ENCODE measurements at places on chromosomes 12 and 14.

- no peak for DNase-seq
Measured at GRCh38 chr12:70267550-70267949, 24.3 kb downstream of the CNOT2 start.

DNA sequence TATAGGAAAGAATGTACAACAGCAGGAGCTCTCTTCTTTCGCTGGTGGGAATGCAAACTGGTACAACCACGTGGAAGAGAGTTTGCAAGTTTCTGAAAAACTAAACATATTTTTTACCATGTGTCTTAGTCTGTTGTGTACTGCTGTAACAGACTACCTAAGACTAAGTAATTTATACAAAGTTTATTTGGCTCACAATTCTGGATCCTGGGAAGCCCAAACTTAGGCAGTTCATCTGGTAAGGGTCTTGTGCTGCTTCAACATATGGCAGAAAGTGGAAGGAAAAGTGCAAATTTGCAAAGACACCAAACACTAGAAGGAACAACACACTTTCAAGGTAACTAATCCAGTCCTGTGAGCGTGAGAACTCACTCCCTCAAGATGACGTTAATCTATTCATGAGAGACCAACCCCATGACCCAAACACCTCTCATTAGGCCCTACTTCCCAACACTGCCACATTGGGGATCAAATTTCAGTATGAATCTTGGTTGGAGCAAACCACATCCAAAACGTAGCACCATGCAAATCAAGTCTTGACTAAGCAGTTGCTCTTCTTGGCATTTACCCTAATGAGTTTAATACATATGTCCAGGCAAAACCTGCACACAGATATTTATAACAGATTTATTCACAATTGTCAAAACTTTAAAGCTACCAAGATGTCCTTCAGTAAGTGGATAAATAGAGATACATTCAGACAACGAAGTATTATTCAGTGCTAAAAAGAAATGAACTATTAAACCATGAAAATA lies 481.9 kb upstream of the FOXG1 start:
- DNase-seq: no peak

- no peak for DNase-seq
Measured at GRCh38 chr12:42362647-42363260, 36.8 kb downstream of the PPHLN1 start.

GRCh38 chr12:108884116-108885012 lies 4.5 kb downstream of the DAO start:
- no peak for DNase-seq

GRCh38 chr12:122860040-122860853 lies 25.0 kb downstream of the HIP1R start:
- no peak for DNase-seq

DNA sequence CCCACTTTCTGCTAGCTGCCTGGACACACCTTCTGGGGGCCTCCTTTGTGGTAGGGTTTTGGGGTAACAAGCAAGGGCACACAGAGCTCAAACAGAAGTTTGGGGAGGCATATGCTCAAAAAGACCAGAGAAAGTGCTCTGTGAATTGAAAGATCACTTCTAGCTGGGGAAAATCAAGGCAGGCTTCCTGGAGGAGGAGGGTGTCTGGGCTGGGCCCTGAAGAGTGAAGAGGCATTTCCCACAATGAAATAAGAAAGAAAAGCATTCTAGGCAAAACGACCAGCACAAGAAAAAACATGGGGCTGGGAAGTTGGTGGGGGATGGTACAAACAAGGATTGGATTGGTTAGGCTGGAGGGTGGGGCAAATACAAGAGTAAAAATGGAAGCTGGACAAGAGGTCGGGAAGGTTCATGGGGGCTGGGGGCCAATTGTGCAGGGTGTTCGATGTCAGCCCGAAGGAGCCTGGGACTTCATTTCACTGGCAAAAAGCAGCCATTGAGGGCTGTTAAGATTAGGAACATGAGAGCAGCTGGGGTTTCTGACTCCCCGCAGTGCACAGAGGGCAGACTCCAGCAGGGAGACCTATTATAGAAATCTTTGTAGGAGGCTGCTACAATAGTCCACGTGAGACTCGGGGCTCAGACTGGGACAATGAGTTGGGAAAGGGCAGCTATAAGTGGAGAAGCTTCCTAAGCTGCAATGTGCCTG lies 51.5 kb upstream of the CMKLR1 start:
- DNase-seq: no peak

DNA sequence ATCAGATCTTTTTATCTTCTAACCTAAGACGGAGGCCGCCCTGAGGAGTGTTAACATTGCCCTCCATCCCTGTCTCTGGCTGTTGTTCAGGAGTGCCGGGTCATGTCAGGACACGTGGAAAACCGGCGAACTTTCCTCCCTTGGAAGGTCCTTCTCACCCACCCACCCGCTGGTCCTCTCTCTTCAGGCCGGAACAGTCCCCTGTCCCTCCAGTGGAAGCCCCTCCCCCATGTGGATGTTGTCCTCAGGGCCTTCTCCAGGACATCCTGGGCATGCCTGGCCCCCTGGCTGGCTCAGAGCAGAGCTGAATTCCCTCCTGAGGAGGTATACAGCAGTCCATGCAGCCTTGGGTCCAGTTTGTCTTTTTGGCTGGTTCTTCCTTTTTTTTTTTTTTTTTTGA lies 20.3 kb upstream of the ITPK1 start:
- DNase-seq: no peak

- DNase-seq: no peak
Measured at GRCh38 chr12:49946086-49946485, 4.5 kb upstream of the AQP2 start.

- DNase-seq: no peak
Measured at GRCh38 chr12:5505116-5505515, 73.2 kb downstream of the NTF3 start.

GRCh38 chr12:42809226-42809625 lies 219.7 kb upstream of the PRICKLE1 start:
- no peak for DNase-seq

GRCh38 chr12:89645434-89645833 lies 63.2 kb downstream of the ATP2B1 start:
- DNase-seq: no peak

DNA sequence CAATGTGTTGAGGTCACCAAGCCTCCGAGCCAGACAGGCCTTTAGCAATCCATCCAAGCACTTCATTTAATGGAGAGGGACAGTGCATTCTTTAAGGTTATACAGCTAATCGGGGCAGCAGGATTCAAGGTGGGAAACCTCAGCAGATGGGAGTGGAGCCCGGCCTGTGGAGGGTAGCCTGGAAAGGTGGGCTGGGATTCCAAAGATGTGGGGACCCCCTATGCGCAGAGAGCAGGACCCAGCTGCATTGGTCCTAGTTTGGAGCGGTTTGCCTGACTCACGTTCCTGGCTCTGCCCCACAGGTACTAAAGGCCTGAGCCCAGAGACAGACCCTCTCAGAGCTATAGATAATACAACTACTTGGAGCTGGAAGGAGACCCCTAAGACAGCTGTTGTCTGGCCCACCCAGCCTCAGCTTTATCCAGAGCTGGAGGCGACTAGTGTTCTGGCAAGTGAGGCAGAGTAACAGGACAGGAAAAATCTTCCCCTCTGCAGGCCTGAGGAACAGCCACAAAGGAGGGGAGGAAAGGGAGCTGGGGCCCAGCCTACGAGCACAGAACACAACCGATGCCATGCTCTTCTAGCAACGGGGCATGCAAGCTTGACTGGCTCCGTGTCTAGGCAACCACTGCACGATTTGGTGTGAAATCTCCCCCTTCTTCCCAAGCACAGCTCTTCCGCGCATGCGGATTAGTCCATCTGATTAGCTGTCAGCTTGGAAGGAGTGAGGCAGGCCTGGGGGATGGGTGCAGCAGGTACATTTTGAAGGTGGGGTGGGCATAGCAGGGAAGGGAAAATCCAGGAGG lies 1.1 kb upstream of the MYH7 start:
- DNase-seq: no peak

- DNase-seq: no peak
Measured at GRCh38 chr14:54808326-54809161, 94.1 kb downstream of the GCH1 start.

- DNase-seq: no peak
Measured at GRCh38 chr12:53976172-53976822, 1.5 kb upstream of the HOTAIR start.

- DNase-seq: no peak
Measured at GRCh38 chr14:76134231-76134630, 17.5 kb upstream of the GPATCH2L start.

DNA sequence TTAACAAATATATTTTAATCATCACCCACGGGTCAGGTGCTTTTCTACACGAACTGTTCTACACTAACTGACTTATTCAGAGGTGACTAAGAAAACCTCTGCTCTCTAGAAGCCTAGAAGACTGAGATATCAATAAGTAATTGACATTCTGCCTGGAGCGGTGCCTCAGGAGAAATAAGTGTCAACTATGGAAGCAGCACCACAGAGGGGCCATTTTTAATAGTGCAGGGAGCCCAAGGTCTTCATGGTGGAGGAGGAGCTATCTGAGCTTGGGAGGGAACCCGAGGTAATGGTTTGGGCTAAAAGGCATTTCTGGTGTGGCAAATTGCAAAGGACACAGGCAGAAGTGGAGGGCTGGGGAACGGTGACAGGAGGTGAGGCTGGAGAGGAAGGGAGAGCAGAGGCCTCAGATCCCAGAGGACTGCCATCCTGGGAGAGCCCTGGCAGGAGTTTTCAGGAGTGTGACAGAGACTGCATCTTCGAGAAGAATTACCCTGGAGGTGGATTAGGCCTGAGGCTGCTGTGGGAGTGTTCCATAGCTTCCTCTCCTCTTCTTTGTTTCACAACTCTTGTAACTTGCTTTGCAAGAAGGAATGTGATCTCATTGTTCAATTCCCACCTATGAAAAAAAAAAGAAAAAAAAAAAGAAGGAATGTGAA lies 123.1 kb downstream of the NPAS3 start:
- no peak for DNase-seq

GRCh38 chr14:21825149-21825743 lies 151.6 kb upstream of the OR4E1 start:
- DNase-seq: no peak

DNA sequence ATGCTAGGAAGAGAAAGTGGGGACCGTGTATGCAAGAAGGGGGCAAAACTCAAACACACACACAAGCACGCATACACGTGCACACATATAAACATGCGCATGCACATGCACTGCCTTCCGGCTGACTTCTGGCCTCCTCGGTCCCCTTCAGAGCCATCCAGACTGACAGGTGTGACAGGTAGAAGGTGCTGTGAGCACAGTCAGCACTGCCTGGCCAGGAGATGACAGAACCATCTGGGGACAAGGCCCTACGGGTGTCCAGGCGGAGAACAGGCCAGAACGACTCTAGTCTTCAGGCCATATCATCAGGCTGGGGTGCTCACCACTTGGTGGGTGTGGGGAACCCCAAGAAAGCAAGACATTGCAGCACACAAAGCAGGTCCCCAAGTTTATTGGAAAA lies 7.3 kb downstream of the KRT83 start:
- no peak for DNase-seq

DNA sequence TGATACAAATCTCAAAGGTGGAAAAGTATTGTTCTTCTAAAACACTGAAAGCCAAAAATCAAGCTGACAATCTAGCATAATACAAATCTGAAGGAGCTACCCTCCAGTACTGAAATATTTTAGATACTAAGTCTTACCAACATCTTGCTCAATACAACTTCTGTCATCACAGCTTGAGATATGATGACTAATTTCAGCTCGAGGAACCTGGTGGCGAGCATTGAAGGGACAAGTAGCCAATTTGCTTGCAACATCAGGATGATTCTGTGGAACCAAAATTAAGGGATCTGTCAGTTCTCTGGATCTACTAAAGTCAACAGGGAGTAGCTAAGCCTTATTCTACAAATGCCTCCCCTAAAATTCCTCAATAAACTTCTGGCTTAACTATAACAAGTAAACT lies 10.4 kb downstream of the GTSF1 start:
- DNase-seq: no peak

GRCh38 chr12:53120685-53121525 lies 17.6 kb downstream of the SOAT2 start:
- DNase-seq: no peak

DNA sequence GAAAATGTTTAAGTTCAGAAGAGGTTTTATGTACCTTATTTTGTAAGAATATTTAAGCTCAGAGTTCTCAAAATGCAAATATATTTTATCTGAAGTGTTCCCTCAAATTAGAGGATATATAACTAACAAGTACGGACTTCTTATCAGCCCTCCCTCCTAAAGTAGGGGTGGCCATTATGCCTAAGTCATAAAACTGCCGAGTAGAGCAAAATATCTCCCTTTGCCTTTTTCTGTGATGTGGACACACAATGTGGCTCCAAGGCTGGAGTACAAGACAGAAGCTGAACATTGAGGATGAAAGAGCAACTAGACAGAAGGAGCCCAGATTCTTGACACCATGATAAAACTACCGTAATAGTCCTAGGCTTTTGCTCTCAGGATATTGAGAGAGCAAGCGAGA lies 120.9 kb downstream of the MED13L start:
- no peak for DNase-seq

DNA sequence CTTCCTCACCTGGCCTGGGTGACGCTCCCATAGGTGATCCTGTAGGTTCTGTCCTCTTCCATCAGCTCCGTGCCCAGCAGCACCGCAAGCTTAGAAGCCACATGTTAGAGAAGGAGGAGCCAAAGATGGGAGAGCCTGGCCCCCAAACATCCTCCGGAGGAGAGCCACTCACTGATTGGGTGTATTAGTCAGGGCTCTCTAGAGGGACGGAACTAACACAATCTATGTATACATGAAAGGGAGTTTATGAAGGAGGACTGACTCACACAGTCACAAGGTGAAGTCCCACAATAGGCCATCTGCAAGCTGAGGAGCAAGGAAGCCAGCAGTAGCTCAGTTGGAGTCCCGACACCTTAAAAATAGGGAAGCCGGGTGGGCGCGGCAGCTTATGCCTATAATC lies 1273.1 kb upstream of the TMEM132C start:
- no peak for DNase-seq

DNA sequence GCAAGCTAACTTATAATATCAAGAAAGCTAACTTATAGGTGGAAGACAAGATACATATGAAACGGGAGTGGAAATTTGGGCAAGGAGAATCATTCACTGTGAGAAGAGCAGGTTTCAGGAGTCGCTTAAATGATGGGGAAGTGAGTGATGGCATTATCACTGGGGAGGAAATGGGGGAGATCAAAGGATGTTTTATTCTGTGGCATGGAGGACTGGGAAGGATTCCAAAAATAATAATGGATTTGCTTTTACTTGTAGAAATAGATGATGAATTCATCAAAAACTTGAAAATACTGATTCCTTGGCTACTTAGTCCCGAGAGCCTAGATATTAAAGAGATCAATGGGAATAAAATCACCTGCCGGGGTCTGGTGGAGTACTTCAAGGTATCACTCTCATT lies 47.8 kb downstream of the SAV1 start:
- no peak for DNase-seq

DNA sequence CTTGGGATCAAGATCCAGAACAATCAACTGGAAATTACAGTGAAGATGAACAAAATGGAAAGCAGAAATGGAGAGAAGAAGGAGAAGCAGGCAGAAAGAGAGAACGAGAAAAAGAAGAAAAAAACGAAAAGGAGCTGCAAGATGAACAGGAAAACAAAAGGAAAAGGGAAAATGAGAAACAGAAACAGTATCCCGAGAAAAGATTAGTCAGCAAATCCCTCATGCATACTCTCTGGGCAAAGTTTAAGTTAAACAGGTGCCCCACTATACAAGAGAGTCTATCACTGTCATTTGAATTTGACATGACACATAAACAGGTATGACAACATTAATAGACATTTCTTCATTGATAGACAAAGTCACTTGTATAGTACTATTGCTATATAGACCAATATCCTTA lies 5.0 kb downstream of the NANOGNB start:
- DNase-seq: no peak

- no peak for DNase-seq
Measured at GRCh38 chr12:74871817-74872216, 334.2 kb downstream of the ATXN7L3B start.

Data from esophagus squamous epithelium (tissue), 5 donors.